ENCODE measurements at places on chromosomes 6 and 20. TPM values are rescaled to one million over a fixed set of nuclear protein-coding genes. Genes with fewer than 3 reads are reported as not detected.

FRK gene
- 7.7 TPM for total RNA-seq

SIRPB2 gene
- total RNA-seq = 0.88 TPM

MROH8 gene
- total RNA-seq = 7.6 TPM

ANKRD6 gene
- 9.8 TPM for total RNA-seq

GATA5 gene
- total RNA-seq = 0.53 TPM

NRSN2 gene
- 19.6 TPM for total RNA-seq

ATRN gene
- 37.0 TPM for total RNA-seq

ENPP4 gene
- 19.5 TPM for total RNA-seq

ZNF133 gene
- 5.7 TPM for total RNA-seq

SLC32A1 gene
- not detected for total RNA-seq

PPP1R10 gene
- total RNA-seq = 24.9 TPM

BTN1A1 gene
- not detected for total RNA-seq

SNAP91 gene
- total RNA-seq = 10.7 TPM

NRN1 gene
- total RNA-seq = 8.6 TPM

C4A gene
- 35.4 TPM for total RNA-seq

BMP5 gene
- 2.6 TPM for total RNA-seq

Measured in heart right ventricle (tissue), 16 donors.